ENCODE measurements at places on chromosomes 2 and 18. TPM values are rescaled to one million over a fixed set of nuclear protein-coding genes. Genes with fewer than 3 reads are reported as not detected.

DNA sequence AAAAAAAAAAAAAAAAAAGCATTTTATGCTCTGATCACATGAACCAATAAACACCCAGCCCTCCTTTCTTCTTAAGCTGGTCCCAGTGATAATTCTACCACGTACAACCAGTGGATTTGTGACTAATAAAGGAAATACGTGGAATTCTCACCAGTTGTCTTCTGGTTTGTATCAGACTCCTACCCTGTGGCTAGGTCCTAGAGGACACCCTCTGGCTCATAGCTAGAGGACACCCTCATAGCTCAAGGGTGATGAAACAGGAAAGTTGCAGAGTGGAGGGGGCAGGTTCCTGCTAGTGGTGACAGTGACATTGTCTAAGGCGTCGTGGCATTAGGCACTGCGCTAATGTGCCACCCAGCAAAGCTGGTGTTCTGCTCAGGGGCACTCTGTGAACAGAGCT lies 167.8 kb downstream of the BCL11A start:
- DNase-seq = no peak

DNA sequence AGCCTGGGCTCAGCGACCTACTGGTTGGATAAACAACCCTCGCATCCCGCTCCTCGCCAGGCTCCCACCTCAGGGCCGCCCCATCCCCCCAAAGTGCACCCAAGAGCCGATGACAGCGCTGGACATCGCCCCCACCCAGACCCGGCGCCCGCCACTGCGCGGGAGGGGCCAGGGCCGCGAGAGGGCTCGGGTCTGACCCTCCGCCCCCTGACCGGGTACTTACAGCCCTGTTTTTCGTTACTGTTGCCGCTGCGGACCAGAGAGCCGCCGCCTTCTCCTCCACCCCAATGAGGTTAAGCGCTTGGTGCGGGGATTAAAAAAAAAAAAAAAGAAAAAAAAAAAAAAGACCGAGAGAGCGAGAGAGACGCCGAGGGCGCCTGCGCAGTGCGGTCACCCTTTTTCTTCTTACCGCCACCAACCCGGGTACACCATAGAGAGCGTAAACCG lies at the start of gene CLASP1:
Gene CLASP1, minus strand, starts transcription at position 314 of the 447 bp plus-strand sequence. CDS start 43,567 bp downstream, outside the sequence.
- no peak for DNase-seq

GRCh38 chr2:45905632-45905958 lies 254.1 kb downstream of the PRKCE start:
- no peak for DNase-seq

PSMD14 gene
- total RNA-seq = 147 TPM

DNA sequence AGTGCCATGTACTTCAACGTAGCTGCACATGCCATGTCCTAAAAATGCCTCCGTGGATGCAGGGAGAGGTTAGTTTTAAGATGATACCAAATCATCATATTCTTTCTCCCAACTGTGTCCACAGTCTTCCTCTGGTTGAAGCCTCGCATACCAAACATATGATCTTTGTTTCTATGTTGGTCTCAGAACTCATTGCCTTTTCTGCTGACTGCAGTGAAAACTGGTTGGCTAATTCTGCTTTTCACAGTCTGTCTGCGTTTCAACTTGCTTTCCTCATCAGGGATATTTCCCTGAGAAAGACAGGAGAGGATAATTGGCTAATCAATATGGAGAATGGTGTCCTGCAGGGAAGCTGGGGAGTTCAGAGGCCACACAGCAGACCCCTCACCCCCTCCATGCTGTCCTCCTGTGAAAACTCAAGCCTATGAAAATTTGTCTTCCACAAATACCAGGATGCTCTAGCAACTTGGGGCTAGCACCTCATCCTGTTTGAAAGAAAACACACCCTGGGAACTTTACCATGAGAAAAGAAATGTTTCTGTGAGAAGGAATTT lies 192.2 kb upstream of the PXDN start:
- DNase-seq = no peak

- DNase-seq = no peak
Observed at GRCh38 chr2:217113491-217113890, 253.6 kb upstream of the TNP1 start.

DNA sequence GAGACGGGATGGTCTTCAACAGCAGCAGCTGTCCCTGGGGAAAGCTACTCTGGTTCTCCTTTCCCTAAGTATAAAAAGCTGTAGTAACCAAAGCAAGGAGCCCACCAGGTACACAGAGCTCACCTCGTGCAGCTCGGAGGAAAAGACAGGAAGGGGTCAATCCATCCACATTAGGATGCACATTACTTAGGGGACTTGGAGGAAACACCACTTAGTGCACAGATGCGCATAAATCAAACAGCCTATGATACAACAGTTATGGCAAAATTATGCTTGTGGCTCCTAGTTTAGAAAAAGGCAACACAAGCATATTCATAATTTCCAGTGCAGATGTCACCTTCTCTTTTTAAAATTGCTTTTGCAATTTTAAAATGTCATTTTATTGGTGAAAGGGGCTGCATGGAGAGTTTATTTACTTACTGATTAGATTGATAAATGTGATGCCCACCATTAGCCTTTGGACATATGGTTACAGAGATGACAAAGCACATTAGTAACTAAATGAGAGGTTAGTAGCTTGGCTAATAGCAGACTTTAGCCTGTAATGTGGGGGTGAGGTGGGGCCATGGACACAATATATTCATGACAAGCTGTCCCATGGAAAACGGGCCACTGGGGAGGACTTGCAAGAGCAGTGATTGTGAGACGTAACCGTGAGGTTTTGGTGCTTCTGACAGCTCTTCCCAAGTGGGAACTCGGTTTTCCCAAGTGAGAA lies 199.8 kb downstream of the MYT1L start:
- no peak for DNase-seq

- no peak for DNase-seq
Observed at GRCh38 chr2:189147361-189147760, 32.2 kb downstream of the COL5A2 start.

GRCh38 chr18:28147674-28148171 lies 29.2 kb downstream of the CDH2 start:
- no peak for DNase-seq

DNA sequence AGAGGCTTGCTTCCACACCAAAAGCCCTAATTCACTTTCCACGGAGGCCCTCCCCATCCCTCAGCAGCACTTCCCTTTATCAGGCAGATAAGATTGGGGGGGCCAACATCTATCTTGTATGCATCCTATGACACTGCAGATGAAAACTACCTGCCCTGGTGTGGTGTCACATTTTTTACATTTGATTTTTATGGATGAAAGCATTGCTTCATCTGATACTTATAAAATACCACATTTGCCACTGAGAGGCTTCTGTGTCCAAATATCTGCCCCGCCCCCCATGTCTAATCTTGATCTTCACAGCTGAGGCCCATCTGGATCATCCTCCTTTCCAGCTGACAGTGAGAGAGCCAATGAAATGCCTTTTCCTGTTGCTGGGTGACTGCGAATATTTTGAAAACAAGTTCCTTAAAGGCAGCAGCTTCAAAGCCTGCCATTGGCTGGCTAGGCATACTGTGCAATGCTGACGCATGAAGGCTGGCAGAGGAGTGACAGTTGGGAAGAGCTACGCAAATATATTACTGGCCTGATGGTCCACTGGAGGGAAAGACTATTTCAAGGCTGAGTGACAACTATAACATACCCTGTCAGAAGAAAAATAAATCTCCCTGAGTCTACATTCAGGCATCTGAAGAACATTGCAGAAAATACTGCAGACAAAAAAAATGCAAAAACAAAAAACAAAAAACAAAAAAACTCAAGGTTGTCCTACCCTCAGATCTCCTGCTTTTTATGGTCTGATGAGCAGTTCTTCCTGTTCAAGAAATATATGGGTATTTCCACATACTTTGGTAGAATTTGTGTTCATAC lies 318.7 kb downstream of the PDE11A start:
- DNase-seq = peak; percentile 85

GRCh38 chr2:37283207-37283606 lies 41.4 kb downstream of the PRKD3 start:
- peak; percentile 82 for DNase-seq

DNA sequence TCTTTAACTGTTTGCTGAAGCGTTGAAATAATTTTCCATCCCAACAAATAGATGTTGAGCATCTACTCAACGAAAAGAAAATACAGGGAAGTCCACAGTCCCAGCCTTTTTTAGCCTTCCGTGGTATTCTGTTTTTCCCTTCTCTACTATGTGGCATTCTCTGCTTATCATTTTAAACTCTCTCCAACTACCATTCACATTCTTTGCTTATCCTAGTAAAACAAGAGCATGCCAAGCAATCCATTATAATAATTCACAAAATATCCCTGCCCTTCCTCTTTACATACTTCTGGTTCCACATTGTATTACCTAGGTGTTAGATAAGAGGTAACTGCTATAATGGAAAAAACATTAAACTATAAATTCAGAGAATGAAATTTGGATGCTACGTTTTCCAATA lies 1.6 kb upstream of the SESTD1 start:
- DNase-seq = no peak

TGOLN2 gene
- 114 TPM for total RNA-seq

DNA sequence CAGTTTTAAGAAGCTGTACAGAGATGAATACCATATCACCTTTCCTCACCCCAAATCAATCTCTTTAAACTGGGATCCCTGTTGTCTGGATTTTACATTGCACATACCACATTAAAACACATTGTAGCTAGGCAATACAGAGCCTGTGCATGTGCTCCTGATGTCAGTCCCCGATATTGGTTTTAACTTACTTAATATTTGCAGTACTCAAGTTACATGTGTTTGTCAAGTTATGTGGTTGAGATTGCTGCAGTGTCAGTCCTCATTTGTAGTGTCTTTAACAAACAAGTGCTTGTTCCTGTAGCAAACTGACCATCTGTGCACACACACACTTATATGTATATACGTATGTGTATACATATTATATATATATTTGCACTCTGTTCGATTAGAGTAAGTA lies 10.4 kb upstream of the UBE2E3 start:
- DNase-seq = no peak

- no peak for DNase-seq
Observed at GRCh38 chr18:36009214-36009613, 36.7 kb downstream of the RMP24 start.

ANXA4 gene
- 33.6 TPM for total RNA-seq

GRCh38 chr2:217650716-217651360 lies 352.0 kb downstream of the TNS1 start:
- peak; percentile 72 for DNase-seq

DNA sequence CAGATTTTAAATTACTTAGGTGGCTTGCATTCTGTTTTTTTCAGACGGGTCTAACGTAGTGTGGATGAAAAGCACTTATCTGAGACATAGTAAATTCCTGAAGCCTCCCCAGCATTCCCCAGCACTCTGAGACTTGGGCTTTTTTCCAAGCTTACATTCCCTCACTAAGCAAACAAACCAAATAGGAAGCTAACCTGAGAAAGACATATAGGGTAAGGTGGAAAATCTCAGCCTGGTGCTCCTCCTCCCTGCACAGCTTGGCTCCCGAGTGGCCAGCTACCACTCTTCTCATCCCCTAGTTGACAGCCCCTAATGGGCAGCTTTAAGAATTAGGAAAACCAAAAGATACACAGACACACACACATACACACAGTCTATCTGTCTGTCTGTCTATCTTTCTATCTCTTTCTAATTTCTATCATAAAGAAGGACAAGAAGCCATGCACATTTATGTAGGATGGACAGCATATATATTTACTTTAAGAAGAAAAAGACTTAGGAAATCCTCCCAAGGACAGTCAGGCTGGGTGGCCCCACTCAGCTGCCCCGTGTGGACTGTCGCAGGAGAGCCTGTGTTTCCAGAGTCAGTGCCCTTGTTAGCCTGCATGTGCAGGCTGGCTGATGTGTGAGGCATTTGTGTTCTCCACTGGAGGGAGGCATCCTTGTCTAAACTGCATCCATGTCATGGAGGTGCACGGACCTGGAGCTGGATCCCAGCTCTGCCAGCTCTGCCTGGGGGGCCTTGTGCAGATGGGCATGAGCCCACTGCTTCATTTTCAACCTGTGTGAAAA lies 8.2 kb downstream of the CNNM3 start:
- DNase-seq = no peak

DNA sequence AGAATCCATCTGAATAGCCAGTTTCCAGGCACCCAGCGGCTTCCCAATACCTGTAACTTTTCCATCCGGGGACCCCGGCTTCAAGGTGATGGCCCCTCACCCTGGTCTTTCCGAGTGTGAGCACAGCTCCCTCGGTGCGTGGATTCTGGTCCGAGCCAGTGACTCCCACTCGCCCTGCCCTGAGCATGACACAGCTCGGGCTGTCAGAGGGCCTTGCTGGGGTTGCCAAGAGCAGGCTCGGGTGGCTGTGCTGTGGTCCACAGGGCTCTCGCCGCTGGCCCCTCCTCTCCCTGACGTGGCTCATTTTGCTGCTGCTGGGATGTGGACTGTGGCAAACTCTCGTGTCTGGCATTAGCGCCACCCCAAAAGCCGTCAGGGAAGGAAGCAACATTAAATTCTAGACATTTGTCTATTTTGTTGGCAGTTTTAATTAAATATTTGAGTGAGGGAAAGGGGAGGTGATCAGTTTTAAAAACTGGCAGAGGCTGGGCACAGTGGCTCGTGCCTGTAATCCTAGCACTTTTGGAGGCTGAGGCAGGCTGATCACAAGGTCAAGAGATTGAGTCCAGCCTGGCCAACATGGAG lies 5.6 kb upstream of the ESPNL start:
- no peak for DNase-seq

DNA sequence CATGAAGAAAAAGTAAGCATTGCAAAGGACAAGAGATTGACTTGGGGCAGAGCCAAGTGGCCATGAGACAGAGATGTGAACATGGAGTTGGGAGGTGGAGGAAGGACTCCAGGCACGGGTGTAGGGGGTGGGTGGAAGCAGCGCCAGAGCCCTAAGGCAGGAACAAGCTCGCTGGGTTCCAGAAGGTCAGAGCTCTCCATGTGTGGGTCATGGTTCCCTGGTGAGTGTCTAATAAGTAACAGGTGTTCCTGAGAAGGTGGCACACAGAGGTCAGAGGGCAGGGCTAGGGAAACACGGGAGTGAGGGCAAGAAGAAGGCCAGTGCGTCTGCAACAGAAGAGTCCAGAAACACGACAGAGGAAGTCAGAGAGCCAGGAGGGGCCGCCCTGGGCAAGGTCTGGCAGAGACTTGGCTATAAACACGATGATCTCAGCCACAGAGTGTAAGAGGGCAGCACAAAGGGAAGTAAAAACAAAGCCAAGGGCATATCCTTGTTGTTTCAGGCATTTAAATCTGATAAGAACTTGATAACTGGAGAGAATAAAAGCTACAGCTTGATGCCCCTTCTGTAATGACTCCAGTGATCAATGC lies 260.8 kb downstream of the TGIF1 start:
- peak; percentile 9 for DNase-seq

- no peak for DNase-seq
Observed at GRCh38 chr2:129006135-129006886, 687.6 kb upstream of the HS6ST1 start.

GRCh38 chr2:62309465-62310091 lies 113.7 kb downstream of the B3GNT2 start:
- no peak for DNase-seq

CDC42EP3 gene
- 230 TPM for total RNA-seq

DNA sequence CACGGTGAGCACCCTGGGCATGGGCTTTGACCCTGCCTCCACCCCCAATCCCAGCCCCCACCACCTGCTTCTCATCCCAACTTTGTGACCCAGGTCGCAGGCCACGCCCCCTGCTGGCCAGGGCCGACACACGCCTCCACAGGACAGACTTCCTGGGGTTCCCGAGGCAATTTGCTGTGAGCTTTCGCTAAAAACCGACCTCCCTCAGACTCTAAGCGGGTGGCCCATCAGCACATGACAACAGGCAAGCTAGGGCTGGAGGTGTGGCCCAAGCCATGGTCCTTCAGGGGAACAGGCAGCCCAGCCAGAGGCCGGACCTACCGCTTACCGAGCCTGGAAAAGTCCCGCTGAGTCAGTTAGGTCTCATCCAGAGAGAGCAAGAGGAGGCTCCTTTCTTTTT lies 31.9 kb downstream of the C1QL2 start:
- peak; percentile 8 for DNase-seq

MTLN gene
- 107 TPM for total RNA-seq

GRCh38 chr2:109450574-109451273 lies 163.0 kb downstream of the SEPTIN10 start:
- DNase-seq = no peak
